ENCODE measurements at places on chromosomes 12 and 14.

GRCh38 chr14:69625299-69626131, 14.1 kb downstream of the SUSD6 start:
- DNase-seq = peak; percentile 52

DNA sequence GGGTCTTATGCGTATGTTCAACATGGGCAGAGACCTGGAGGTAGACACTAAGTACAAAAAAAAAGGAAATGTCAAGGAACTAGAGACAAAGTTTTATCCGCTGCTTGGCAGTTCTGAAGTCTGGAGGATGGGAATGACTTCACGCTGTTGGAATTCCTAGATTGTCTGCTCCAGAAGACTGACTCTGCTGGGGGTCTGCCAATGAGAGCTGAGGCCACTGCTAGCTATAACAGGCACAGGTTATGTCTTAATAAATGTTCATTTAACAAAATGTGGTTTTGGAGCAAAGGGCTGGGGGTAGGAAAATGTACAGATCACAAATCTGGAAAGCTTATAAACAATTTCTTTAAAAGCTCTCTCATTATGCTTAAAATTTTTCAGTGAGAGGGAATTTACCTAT, 5.9 kb downstream of the RNASE8 start:
- no peak for DNase-seq

DNA sequence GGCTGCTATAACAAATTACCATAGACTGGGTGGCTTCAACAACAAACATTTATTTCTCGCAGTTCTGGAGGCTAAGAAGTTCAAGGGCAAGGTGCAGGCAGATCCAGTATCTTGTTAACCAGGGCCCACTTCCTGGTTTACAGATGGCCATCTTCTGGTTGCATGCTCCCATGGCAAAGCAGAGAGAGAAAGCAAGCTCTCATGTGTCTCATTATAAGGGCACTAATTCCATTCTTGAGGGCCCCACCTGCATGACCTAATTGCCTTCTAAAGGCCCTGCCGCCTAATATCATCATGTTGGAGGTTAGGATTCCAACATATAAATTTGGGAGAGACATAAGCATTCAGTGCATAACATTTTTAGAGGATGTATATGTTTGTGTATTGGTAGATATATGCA, 280.1 kb upstream of the TMPO start:
- no peak for DNase-seq

DNA sequence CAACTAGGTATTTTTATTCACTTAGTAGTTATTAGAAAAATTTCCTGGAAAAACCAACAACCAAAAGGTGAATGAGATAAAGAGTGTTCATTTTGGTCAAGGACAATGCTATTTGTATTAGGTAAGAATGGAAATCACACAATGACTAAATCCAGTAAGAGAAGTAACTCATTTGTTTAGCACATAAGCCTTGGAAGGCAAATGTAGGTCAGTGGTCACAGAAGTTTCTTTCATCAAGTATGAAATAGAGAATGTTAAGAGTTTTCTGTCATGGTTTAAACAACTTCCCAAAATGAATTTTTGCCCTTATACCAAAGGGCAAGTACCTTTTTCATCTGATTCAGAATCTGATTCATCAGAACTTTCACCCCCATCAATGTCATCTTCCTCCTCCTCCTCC, 101.7 kb downstream of the KIF21A start:
- DNase-seq = no peak

DNA sequence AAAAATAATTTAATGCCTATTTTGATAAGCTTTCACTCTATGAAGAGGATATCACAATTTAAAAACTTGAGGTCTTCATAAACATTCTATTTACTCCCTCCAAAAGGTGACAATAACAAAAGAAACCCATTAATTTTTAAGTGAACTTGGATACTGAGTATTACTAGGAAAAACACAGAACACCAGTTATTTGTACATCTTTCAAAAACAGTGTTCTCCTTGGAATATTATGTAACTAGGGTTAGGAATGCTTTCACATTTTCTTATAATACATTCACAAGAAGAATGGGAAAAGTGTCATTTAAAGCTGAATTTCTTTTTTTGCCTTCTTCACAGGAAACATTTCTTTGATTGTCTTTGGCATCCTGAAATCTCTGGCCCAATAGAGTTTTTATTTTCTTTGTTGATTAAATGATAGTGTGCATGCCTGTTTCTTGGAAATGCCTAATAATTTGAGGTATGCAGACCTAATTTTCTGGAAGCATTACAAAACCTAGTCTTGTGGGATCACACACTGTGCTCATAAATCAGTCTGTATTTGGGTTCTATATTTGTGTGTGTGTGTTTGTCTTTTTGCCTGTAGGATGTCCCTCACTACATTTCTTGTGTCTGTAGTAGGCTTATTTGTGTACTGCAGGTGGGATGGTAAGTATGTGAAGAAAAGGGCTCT, 76.5 kb downstream of the WNK1 start:
- no peak for DNase-seq

GRCh38 chr12:72869024-72869423, 596.9 kb downstream of the TRHDE start:
- DNase-seq = no peak

DNA sequence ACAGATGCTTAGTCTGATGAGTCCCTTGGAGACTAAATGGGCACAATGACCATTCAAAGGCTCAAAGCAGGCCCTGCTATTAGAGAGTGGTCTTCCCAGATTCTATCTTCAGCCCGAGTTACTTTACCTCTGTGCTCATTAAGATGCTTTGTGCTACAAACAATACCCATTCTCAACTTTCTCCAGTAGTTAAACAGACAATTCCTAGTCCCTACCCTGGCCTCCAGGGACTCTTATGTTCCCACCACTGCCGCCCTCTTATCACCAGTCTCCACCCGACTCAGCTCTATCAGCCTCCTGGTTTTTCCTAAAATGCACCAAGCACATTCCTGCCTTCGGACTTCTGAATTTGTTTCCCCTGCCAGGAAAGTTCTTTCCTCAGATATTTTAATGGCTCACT, 25.6 kb upstream of the GPHB5 start:
- DNase-seq = no peak

- no peak for DNase-seq
Measured at GRCh38 chr12:22626406-22626805, 1.4 kb downstream of the ETNK1 start.

- no peak for DNase-seq
Measured at GRCh38 chr12:46814143-46814542, 11.7 kb downstream of the SLC38A4 start.

- no peak for DNase-seq
Measured at GRCh38 chr12:95470300-95470699, 3.7 kb upstream of the METAP2 start.

DNA sequence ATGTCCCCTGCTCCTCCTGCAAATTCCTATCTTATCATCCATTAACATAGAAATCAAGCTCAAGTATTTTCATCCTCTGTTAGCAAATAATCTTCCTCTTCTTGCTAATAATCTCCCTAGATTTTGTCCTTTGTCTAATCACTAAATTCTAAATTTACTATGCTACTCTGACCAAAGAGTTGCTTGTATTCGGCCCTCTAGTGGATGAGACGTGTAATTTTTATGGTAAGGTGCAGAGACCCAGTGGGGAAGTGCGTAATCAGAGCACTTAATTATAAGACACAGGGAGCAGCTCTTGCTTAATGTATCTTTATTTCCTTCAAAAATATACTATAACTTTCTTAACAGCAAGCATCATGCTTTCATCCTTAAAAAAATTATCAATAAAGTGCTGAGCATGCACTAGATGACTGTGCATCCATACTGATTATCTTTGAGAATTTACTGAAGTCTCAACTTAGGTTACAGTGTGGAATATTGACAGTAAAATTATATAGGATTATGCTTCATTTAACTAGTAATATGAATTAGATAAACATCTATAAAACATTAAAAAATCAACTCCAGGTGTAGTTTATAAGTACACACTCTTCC, 212.6 kb downstream of the SLC16A7 start:
- no peak for DNase-seq

DNA sequence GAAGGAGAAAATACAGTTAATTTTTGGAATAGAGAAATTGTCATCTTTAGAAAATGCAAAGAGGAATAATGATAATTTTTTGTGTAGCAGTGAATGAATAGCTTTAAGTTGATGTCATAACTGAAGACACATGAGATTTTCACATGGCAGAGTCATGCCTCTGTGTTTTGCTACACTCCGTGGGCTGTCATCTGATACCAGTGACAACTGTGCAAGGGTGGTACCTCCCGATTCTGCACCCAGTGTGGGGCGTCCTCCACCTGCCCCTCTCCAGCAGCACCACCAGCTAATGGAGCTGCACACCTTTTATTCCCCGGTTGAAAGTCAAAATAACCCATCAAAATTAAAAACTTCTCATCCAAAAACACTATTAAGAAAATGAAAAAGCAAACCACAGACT, 47.2 kb downstream of the ANKRD9 start:
- no peak for DNase-seq

GRCh38 chr12:8609061-8609570, 3.5 kb downstream of the AICDA start:
- DNase-seq = no peak

DNA sequence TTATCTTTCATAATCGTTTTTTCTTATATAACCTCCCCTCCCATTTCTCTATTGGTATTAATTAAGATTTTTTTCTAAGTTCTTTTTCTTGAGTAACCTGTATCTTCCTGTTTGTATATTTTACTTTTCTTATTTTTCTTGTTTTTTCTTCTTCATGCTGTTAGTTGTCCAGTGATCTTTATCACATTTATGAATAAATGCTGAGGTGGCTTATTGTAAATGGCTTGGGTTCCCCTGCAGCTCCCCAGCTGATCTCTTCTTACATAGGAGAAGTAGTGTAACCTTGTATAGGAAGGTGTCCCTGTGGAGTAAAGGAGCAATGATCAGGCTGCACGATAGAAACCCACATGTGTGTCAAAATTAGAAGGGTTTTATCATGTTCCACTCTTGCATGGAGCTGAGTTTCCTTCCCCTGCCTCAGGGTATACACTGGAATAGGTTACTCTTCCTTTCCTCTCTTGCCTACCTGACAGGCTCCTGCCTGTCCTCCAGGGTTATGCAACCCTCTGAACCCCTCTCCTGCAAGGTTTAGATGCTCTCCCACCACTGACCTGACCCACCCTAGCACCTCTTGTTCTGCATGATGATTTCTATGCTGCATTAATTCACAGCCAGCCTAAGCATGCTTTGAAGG, 334.8 kb upstream of the RGS6 start:
- DNase-seq = no peak

- no peak for DNase-seq
Measured at GRCh38 chr12:57460468-57460784, 841 bp downstream of the GLI1 start.

- DNase-seq = no peak
Measured at GRCh38 chr14:72649603-72650227, 244.2 kb downstream of the DPF3 start.

- no peak for DNase-seq
Measured at GRCh38 chr12:107311682-107312081, 218.3 kb upstream of the CRY1 start.

GRCh38 chr14:33716921-33717320, 234.0 kb downstream of the EGLN3 start:
- no peak for DNase-seq

DNA sequence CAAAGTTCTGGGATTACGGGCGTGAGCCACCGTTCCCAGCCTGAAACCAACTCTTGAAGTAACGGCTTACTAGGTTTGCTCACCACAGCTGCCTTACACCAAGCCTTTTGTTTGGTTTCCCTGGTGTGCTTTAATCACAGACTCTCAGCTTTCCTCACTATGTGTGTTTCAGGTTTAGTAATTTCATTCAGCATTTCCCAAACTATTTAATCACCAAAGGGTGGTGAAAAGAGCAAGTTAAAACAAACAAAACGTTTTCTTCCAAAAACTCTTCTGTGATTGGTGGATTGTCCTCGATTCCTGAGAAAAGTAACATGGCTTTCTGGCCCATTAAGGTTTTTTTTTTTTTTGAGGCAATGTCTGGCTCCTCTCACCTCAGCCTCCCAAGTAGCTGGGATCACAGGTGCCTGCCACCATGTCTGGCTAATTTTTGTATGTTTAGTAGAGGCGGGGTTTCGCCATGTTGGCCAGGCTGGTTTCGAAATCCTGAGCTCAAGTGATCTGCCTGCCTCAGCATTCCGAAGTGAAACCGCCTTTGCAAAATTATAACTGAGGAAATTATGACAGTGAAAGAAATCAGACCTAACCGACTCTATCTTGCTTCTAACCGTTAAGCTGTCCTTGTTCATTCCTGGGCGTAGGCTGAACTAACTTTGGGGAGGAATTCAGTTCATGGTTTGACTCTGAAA, 1.5 kb upstream of the ZFYVE26 start:
- DNase-seq = no peak

DNA sequence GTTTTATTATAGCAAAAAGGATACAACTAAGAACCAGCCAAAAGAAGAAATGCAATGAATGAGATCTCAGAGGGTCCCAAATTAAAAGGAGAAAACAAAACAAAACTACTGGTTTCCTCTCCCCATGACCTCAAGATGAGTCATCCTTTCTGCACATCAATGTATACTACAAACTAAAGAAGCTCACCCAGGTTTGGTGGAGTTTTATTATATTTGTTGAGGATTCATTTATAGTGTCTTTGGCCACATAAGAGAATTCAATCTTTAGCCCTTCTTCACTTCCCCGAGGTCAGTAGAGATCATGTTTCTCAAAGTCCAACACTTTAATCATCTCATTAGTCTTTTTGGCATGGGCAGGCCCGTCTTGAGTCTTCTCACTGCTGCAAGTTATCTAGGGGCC, 210.6 kb downstream of the SLC6A15 start:
- DNase-seq = no peak

GRCh38 chr12:24479131-24479530, 469.8 kb downstream of the BCAT1 start:
- DNase-seq = no peak

- no peak for DNase-seq
Measured at GRCh38 chr14:99860219-99860618, 67.0 kb downstream of the EML1 start.

- no peak for DNase-seq
Measured at GRCh38 chr14:101062601-101063000, 159.1 kb upstream of the RTL1 start.

GRCh38 chr14:89408907-89409700, 7.9 kb downstream of the FOXN3 start:
- DNase-seq = no peak

DNA sequence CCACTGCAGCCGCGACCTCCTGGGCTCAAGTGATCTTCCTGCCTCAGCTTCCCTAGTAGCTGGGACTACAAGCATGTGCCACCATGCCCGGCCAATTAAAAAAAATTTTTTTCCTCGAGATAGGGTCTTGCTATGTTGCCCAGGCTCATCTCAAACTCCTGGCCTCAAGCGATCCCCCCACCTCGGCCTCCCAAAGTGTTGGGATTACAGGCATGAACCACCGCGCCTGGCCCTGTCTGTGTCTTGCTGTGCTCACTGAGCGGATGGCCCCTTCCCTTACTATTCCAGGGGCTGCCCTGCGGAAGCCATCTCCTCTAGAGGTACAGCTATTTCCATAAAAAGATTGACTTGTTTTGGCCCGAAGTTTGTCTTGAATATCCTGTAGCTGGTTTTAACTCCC, 20.1 kb downstream of the SNRNP35 start:
- DNase-seq = no peak

GRCh38 chr12:69238589-69239351, 599 bp upstream of the CPSF6 start:
- no peak for DNase-seq

GRCh38 chr14:26965490-26965889, 367.7 kb upstream of the NOVA1 start:
- DNase-seq = no peak

- no peak for DNase-seq
Measured at GRCh38 chr12:68910128-68910527, 22.8 kb downstream of the CPM start.
